ENCODE measurements at places on chromosomes 2 and 18. TPM values are rescaled to one million over a fixed set of nuclear protein-coding genes. Genes with fewer than 3 reads are reported as not detected.

ZBTB7C gene
- under 0.01 TPM for total RNA-seq

- DNase-seq: no peak
These were observed 160.3 kb downstream of the SEPTIN10 start for GRCh38 chr2:109453371-109453995.

GRCh38 chr2:196376984-196377877 is 205.9 kb upstream of the STK17B start:
- no peak for DNase-seq

TDRD15 gene
- not detected for total RNA-seq

- DNase-seq: no peak
These were observed 247.7 kb upstream of the RBMS1 start for GRCh38 chr2:160741271-160741670.

DLX1 gene
- total RNA-seq: not detected

GRCh38 chr2:127146820-127147502 is 40.0 kb upstream of the BIN1 start:
- no peak for DNase-seq

ACMSD gene
- 0.34 TPM for total RNA-seq

GRCh38 chr18:57696271-57696670 is 74.6 kb upstream of the NARS1 start:
- no peak for DNase-seq

DNA sequence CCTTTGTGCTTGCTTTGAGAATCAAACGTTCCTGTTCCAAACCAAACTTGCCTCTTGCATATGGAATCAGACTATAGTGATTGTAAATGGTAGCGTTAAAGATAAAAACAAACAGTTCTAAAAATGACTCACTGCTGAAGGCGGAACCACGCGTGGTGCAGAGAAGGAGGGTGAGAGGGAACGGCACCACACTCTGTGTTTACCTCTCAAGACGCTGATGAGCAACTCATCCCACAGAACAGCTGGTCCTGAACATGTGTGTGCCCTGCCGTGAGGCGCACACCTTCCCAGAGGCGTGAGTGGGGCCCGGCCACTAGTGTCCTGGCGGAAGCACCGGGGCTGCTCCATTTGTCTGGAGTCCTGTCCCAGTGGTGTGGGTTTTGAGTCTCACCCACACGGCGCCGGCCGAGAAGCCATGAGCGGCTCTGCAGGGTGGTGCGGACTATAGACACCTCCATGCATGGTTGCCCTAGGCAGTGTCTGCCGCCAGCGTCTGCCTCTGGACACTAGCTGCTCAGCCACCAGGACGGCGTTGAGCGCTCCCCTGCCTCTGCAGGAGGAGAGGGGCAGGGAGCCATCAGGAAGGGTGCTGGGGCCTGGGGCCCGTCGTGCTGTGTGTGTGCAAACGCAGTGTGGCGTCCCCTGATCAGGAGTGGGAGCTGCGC is 52.1 kb downstream of the NFATC1 start:
- peak; percentile 27 for DNase-seq

DNA sequence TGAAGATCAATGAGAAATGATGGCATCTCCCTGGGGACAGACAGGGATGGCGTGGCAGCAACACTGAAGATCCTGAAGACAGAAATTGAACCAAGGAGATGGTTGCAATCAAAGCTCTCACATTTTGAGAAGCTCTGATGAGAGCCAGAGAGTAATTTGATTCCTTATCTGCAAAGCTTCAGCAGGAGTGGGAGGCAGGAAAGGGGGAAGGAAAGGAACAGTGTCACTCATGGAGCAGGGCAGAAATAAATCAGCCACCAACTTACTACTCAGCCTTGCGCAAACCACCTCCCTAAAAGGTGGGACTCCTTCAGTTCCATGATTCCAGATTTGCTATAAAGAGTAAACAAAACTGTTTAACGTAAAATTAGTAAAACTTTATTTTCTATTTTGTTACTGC is 119.2 kb downstream of the CACNB4 start:
- DNase-seq: no peak

- no peak for DNase-seq
These were observed 506.9 kb upstream of the MYT1L start for GRCh38 chr2:2837746-2838547.

DNA sequence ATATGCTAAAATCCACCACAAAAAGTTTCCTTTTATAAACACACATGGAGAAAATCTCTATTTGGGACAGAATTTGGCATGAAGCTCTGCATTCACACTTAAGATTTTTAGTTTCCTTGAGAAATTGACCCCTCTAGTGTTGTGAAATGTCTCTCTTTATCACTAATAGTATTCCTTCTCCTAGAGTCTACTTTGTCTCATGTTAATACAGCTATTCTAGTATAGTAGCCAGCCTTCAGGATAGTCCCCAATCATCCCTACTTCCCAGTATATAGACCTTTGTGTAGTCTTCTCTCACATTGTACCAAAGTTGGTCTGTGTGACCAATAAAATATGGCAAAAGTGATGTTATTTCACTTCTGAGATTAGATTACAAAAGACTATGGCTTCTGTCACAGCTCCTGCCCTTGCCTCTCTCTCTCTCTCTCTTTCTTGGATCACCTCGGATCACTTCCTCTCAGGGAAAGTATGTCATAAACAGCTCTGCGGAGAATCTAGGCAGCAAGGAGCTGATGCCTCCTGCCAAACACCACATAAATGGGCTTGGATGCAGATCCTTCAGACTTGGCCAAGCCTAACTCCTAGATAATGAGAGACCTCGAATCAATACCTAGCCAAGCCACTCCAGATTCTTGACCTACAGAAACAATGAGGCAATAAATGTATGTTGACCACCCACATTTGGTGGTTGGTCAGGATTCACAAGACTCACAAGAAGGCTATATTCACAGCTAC is 59.7 kb upstream of the NABP1 start:
- DNase-seq: no peak

DNA sequence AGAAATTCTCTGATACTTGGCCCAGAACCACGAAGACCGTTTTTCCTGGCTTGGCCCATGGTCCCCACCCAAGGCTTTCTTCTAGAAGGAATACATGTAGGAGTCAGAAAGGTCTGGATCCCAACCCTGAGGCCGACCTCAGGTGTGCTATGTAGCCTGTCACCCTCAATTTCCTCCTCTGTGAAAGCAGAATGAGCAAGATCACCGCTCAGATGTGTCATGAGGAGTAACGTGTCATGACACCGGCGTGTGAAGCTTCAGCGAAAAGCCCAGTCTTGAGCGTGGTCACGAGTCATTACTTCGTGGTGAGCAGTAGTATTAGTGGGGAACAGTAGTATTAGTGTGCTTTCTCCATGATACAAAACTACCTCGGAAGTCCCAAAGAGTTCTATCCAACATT is 103.4 kb downstream of the ALPK2 start:
- no peak for DNase-seq

SULT1C4 gene
- total RNA-seq: 76.7 TPM

MSTN gene
- total RNA-seq: not detected

CD8A gene
- 0.05 TPM for total RNA-seq

DNA sequence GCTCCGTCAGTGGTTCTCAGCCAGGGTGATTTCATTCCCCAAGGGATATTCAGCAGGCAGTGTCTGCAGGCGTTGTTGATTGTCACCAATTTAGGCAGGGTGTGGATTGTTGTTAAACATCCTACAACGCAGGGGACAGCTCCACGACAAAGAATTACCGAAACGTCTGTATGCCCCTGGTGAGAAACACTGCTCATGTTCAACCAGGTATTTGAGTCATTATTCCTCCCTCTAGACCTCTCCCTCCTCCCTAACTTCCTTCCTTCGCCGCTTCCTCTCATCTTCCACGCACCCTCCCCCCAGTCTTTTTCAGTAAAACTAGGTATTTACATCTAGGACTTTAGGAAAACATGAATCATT is 50.8 kb downstream of the NCK2 start:
- peak; percentile 32 for DNase-seq

DNA sequence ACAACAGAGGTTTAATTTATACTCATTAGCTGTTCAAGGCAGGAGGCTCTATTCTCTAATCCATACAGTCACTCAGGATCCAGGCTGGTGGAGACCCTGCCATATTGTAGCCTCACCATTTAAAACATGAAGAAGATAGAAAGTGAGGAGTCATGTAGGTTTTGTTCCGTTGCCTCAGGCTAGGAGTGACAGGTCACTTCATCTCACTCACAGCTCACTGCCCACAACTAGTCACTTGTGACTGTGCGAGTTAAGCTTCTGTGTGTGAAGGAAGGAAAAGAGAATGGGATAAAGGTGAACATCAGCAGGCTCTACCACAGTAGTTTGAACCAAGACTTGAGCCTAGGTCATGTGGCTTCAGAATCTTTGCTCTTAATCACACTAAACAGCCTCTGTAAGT is 9.0 kb upstream of the IGFBP2 start:
- DNase-seq: no peak

DNA sequence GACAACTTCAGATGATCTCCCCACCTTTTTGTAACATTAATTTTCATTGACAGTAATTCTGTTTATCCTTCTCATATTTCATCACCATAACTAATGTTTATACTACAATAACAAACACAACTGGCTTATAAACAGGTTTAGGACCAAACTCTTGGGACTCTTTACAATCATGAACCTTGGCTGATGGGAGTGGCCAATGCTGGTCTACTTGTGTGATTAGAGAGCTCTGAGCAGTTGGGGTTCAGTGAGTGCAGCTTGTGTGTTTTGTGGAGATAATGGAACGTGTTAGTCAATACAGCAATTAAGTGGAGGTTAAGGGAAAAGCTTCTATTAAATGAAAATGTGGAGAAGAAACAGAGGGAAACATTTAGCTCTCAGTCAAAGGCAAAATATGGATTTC is 207.1 kb downstream of the SPAG16 start:
- DNase-seq: no peak

DNA sequence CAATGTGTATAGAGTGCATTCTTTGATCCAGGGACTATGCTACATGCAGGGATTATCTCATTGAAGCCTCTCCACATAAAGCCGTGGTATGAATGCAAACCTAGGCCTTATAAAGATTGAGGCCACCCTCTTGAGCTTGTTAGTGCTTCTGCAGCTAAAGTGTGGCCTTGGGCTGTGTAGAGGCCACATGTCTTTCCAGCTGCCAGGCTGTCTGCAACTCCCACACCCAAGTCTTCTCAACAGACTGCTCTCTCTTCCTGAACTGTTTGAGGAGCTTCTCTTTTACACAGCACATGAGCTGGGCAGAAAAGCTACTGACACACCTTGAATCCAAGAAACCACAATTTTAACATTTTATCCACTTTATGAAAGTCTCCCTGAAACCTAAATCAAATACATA is 119.2 kb upstream of the MEX3C start:
- no peak for DNase-seq

AGXT gene
- not detected for total RNA-seq

APCDD1 gene
- total RNA-seq: 0.34 TPM

CPLX4 gene
- not detected for total RNA-seq

DNA sequence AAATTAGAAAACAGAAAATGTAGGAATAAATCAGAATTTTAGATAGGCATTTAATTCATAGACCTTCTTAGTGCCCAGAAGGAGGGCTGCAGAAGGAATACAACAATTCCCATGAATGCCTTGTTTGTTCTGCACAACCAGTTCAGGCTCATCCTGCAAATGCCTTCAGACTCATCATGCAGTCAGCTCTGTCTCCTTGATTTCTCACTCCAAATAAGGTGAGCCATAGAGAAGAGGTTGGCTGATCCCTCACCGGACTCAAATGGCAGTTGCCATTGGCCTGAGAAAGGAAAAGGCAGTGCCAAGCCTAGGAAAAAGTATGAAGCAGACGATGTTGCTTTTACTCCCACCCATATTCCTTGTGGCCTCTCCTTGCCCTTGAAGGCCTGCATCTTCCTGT is 50.3 kb downstream of the DSC3 start:
- no peak for DNase-seq

DNA sequence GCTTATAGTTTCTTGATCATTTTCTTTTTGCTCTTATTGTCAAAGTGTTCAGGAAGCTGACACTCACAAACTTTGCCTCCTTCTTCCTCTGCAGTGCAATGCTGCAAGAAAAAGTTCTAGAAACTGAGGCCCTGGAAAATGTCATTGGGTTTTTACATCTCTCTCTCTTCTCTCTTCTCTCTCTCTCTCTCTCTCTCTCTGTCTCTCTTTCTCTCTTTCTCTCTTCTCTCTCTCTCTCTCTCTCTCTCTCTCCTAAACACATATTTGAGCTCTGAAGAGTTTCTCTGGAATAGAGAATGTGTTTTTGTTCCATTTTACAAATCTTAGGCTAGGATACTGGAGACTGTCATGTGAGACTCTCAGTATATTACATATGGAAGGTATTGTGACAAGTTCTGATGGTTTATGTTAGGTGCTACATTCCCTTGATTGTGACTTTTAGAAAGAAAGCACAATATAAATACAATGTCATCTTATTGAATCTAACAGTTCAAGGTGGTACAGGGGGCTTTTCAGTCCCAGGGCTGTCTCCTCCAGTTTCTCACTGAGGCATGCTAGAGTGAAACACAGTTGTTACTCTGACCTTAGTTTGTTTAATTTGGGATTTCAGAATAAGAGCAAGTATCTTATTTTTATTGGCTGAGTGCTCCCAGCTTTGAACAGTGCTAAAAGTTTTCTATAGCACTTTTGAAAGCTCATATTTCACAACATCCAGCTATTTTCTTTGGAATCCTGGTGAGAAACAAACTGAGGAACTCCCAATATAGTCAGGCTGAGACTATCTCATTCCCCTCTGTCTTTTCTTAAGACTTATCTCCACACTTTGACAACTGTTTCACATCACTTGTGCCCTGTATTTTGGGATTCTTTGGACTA is 41.4 kb upstream of the EHBP1 start:
- no peak for DNase-seq

DNA sequence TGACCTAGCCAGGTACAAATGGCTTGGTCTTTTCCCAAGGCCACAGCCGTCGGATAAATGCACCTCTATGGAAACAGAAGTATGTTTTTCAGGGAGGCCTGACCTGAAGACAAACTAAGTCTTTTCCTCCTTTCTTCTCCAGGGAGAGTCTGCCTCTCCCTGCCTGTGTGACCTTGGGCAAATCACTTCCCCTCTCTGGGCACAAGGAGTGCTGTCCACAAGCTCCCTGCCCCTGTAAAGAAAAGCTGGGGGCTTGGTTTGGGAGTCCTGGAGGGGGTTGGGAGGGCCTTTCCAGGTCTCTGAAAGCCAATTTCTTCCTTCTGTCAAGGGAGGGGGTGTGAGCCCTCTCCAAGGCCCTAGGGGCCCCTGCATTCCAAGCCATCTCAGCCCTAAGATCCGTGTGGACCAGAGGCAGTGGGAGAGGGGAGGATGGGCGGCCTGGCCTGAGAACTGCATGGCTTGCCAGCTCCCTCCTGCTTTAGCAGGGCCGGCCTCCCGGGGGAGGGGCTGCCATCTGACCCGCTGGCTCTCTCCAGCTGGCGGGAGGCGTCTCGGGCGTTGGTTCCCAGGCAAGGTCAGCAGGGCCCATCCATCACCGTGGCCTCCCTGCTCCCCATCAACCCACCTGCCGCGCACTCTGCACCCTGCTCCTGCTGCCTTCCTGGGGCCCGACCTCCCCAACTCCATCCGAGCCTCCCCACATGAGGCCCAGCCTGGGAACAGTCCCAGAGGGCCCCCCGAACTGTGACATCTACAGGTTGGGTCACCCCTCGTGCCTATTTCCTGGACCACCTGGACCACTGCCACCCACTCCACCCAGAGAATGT is 61.4 kb downstream of the SMAD7 start:
- DNase-seq: no peak

CRIM1 gene
- total RNA-seq: 765 TPM

CIB4 gene
- total RNA-seq: not detected

GRCh38 chr2:180705122-180705521 is 275.3 kb upstream of the UBE2E3 start:
- no peak for DNase-seq

- no peak for DNase-seq
These were observed 19.8 kb upstream of the RGPD4 start for GRCh38 chr2:107806901-107807300.

- DNase-seq: no peak
These were observed 10.9 kb upstream of the FZD7 start for GRCh38 chr2:202022755-202023154.

- DNase-seq: no peak
These were observed 16.4 kb downstream of the VIL1 start for GRCh38 chr2:218435003-218435982.
